Neural progenitor cell (in vitro differentiated cells): ENCODE measurements at places on chromosomes 7 and 10.
A peak's percentile ranks its signal among the peaks of the same experiment; 100 is the strongest.

GRCh38 chr7:134619627-134620331, 26.9 kb upstream of the BPGM start:
- DNase-seq = no peak

GRCh38 chr10:13787015-13787421, 200.3 kb downstream of the PRPF18 start:
- no peak for DNase-seq

GRCh38 chr10:4099202-4099601, 314.2 kb upstream of the KLF6 start:
- DNase-seq = no peak

- DNase-seq = peak; percentile 39
Observed at GRCh38 chr10:46524472-46525176, 31.8 kb downstream of the GPRIN2 start.

DNA sequence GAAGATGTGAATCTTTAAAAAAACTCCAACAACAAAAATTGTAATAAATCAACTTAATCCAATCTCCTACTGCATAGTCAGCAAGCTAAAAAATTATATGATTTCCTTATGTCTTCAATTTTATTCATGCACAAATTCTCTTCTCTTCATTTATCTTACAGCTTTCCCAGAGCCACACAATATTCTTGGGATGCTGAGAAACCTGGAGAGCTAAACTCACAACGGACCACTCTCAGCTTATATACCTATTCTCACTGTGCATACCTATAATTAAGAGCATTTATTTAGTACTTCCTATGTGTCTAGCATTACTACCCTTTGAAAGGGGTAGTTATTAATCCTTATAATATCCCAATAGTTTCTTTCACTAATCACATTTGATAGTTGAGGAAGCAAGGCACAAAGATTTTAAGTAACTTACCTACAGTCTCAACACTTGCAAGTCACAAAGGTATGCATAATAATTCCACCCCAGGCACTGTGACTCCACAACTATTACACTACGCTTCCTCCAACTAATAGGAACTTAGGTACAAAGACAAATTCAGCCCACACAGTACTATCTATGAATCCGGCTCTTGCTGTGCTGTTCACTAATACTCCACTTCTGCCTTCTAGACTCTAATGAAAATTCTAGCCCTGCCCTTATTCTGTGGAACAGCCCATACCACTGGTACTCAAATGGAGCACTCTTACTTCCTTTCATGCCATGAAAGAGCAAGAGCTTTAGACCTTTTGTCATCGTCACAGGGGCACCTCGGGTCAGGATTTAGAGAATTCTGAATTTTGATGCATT, 5.1 kb downstream of the CCDC71L start:
- DNase-seq = no peak

- no peak for DNase-seq
Observed at GRCh38 chr7:99733003-99733402, 2.0 kb downstream of the CYP3A7 start.

DNA sequence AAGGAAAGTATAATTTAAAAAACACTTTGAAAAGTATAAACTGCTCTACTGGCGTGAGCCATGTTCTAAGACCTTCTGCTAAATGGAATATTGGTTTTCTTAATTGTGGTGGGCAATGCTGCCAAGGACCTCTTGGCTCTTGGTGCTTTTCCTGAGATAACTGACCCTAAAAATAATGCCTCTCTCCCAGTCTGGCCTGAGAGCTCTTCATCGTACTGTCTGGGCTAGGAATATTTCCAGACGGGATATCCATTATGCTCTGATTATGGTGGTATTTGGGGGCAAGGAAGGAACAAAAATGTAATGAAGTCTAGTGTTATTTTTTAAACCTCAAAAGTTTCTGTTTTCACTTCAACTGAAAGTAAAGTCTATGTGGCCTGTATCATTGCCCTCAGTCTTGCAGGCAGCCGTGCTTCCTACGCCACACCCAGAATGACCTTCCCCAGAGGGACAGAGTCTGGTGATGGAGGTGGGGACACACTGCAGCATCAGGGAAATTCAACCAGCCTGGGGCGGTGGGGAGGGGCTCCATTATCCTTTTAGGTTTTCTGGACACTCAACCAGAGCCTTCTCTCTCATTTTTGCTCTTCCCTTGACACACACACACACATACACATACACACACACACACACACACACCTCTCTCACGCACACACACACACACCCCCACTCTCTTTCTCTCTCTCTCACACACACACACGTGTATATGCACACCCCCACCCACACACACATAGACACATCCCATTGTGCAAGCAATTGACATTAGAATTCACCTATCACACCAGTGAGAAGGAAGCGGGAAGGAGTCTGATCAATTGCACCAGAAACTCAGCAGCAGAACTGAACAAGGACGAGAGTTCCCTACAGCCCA, 99.6 kb downstream of the LRRC18 start:
- no peak for DNase-seq

- no peak for DNase-seq
Observed at GRCh38 chr7:39605087-39605486, 18.3 kb upstream of the RALA start.
